ENCODE measurements at places on chromosomes 5 and 9.

- no peak for DNase-seq
Measured at GRCh38 chr5:130151239-130151638, 247.0 kb downstream of the CHSY3 start.

DNA sequence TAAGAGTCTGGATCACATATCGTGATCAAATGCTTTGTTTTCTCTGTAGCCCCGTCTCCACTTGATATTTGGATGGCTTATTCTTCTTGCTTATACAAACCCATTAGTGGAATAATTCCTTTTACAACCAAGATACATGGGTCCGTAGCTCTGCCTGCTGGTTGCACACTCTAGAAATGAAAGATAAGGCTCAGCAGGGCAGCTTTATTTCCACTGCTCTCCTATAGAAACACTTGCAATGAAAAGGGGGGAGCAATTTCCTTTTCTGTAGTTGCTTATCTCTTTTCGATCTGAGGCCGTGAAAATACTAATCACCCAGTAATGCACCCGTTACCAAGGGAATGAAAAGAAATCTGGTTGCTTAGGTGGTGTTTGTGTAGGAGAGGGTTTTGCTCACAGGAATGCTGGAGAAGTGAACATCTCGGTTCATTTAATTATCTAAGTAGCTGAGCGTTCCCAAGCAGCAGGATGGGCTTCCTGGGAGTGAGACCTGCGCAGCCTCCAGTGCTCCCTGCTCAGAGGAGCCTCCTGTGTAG, 131.7 kb downstream of the ADAMTS16 start:
- DNase-seq = no peak

DNA sequence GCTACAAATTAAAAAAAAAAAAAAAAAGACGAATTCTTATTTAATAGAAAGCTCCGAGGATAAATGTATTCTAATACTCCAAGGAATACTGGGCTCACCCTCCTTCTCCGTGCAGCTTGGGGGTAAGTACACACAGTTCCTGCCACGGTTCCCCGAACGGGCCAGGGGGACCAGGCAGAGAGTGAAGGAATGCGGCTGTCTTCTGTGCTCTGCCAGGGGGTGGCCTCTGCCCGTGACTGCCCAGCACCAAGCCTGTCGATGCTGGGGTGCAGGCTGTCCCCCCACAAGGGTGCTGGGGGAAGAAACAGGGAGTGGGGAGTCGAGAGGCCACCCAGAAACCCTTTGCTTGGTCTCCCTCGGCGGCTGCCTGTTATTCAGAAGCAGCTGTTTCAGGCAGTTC, 410.1 kb upstream of the IRX1 start:
- no peak for DNase-seq

- no peak for DNase-seq
Measured at GRCh38 chr9:27157736-27158135, 48.7 kb downstream of the TEK start.

- no peak for DNase-seq
Measured at GRCh38 chr5:42163083-42163482, 238.0 kb downstream of the FBXO4 start.

DNA sequence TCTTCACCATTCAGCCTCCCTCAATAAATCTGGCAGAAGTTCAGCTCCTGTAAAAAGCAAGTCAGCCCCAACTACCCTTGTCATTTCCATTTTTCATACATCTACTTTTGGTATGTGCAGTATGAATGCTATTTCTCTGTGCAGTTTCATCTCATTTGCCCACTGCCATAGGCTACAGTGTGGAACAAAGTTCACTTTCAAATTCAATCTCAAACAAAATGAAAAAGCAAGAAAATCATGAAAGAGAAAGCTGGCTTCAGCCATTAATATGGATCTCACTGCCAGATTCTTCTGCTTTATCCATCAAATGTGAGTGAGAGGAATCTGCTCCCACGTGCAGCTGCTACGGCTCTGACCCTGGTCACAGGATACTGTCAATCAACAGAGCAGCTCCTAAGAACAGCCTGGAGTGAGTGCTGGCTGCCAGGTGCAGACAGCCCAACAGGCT, 494.2 kb downstream of the ZNF608 start:
- no peak for DNase-seq

GRCh38 chr5:27221410-27221809, 183.0 kb upstream of the CDH9 start:
- no peak for DNase-seq

- DNase-seq = no peak
Measured at GRCh38 chr9:129868872-129869486, 33.7 kb downstream of the USP20 start.

GRCh38 chr5:32597041-32597629, 11.8 kb downstream of the SUB1 start:
- no peak for DNase-seq

GRCh38 chr5:135671966-135672365, 93.2 kb upstream of the CXCL14 start:
- no peak for DNase-seq

DNA sequence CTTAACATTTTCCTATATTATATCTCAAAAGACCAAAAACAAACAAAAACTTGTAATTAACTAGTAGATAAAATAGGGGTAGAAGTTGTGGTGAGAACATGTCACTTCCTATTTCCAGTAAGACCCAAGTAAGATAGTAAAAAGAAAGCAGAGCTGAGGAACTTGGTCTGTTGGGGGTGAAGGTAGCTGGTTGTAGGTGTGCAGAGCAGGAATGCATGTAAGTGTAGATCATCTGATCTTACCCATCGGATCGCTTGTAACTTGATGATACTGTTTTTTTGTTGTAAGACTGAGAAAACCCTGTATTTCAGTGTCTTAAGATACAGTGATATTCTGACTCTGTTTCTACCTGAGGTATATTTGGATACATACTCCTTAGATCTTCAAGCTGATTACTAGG, 5.7 kb downstream of the SRP19 start:
- no peak for DNase-seq

- DNase-seq = no peak
Measured at GRCh38 chr9:16367605-16368231, 502.8 kb downstream of the BNC2 start.

GRCh38 chr9:118721923-118722322, 647.3 kb downstream of the BRINP1 start:
- no peak for DNase-seq

DNA sequence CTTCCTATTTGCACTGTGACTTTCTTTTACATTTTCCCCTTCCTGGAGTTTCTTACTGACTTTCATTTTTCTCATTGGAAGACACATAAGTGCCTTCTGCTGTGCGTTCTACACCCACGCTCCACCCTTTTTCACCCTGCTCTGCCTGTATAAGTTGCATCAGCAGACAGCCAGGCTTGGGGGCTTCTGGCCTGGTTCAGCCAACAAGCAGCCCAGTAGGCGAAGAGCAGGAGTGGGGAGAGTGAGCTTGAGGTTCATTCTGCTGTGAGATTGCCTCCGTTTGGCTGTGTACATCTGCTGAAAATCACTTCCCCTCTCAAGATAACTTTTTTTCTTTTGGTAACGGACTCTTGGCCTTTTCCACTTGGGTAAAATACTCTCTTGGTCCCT, 38.4 kb downstream of the RASGRF2 start:
- DNase-seq = no peak

DNA sequence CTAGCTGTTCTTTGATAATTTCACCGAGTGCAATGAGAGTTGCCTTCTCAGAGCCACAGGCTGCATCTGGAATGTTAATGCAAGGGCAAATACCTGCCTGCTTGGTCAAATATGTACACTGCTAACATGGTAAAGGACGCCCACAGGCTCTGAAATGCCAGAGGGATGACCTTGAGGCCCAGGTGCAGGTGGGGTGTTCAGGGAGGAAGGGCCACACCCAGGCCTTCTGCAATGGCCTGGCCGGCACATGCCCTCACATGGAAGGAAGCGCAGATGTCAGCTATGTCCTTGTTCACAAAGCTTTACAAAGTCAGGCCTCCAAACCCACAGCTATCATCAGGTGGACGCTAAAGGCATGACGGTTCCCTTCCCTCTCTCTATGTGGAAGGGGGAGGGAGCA, 48.6 kb downstream of the HRH2 start:
- no peak for DNase-seq

- peak; percentile 47 for DNase-seq
Measured at GRCh38 chr5:82111191-82111590, 139.4 kb downstream of the ATG10 start.

GRCh38 chr9:98850851-98851729, 43.6 kb downstream of the GALNT12 start:
- no peak for DNase-seq

GRCh38 chr5:386432-387341, 56.3 kb upstream of the EXOC3 start:
- DNase-seq = no peak

DNA sequence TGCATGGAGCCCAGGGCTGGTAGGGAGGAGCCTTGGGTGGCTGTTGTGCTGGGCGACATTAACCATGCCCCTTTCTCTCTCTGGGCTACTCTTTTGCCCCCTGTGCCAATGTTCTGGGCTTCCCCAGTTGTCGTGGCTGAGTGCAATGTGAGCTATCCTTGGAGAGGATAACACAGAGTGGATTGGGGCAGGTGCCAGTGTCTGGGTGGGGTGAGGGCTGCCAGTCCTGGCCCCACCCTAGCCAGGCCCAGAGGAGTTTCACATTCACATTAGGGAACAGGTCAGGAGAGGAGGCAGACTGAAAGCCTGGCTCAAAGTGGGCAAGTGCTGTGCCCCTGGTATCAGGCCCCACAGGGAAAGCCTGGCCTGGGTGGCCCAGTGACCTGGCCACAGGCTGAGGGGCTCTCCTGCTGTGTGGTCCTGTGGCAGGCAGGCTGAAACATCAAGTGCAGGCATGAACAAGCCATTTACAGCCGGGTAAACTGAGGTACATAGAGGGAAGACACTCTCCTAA, 7.5 kb upstream of the NDST1 start:
- no peak for DNase-seq

- no peak for DNase-seq
Measured at GRCh38 chr9:74573640-74574191, 76.6 kb downstream of the RORB start.

GRCh38 chr9:4077499-4078102, 222.3 kb downstream of the GLIS3 start:
- DNase-seq = no peak

DNA sequence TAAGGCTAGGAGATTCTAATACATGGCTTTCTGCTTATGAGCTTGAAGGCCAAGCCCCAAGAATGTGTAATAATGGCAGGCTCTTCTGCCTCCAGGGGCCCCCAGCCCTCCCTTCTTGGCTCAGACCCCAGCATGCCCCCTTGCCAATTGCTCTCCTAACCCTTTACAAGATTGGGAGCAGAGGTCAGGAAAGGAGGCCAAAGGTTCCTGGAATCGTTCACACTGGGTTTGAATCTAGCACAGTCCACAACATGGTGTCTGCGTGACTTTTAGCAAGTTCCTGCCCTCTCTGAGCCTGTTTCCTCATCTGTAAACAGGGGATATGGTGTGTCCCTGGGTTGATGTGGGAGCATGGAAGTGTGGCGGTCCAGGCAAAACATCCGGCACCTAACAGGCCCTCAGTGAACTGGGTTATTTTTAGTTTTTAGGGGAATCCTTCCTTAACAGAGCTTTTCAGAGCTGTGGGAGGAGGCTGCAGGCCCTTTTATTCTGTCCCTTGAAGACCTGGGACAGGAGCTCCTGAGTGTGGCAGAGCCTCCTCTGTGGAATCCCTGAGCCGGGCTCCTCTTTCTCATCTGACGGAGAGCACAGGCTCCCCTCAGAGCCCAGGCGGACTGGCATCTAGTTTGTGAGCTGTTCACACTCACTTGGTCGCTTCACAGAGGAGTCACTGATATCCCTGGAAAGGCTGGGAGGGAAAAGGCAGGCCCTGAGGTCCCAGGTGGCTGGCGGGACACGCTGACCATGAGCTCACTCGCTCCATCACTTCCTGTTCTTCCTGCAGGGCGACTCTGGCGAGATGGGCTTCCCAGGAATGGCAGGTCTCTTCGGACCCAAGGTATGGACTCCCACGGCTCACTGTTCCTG, 23.4 kb upstream of the ORM1 start:
- no peak for DNase-seq

- no peak for DNase-seq
Measured at GRCh38 chr9:35322075-35322885, 160.5 kb downstream of the UNC13B start.

DNA sequence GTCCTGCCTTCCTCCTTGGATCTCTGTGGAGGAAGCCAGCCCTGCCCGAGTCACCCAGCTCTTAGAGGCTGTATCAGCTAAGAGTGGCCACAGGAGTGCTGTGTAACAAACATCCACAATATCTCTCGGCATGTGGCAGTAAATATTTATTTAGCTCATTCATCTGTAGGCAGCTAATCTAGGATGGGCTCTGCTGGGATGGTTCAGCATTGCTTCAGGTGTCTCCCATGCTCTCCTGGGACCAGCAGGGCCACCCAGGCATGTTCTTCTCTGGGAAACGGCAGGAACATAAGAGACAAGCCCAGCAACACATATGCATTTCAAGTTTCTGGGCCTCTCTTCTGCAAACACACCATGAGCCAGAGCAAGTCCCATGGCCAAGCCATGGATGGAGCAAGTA, 56.1 kb downstream of the HRH2 start:
- DNase-seq = no peak

GRCh38 chr5:59597690-59598546, 295.6 kb downstream of the PDE4D start:
- no peak for DNase-seq

- no peak for DNase-seq
Measured at GRCh38 chr9:12351293-12352044, 341.7 kb upstream of the TYRP1 start.

GRCh38 chr9:120893611-120894307, 16.8 kb upstream of the PHF19 start:
- no peak for DNase-seq

DNA sequence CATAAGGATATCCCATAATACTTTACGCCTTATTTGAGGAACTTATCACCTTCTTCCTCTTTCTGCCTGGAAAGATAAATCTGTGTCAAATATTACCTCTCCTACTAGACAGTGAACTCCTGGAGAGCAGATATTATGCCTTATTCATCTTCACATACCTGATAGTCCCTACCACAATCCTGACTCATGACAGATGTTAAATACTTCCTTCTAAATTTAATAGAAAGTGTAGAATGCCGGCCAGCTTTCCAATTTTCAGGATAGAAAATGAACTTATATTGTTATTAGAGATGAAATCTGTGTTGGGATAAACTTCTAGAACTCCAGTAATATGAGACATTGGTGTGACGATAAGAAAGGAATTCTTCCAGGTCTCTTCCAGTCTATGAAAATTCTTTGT, 89.0 kb downstream of the GCNT4 start:
- DNase-seq = no peak

DNA sequence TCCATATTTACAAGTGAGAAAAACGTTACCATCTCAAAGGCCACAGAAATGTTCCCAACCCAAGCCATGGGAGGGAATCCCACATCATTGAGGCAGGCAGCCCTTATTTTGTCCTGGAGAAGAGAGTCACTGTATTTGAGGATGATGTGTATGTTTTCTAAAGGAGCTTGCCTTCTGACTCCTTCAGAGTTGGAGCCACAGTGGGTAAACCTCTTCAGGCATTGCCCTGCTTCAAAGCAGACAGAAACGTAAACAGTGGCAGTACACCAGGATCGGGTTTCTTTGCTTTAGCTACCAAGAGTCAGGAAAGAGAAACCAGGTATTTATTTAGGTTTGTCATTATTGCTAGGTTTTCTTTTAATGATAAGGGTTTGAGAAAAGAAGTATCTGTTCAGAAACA, 45.7 kb downstream of the MUSK start:
- DNase-seq = no peak

- no peak for DNase-seq
Measured at GRCh38 chr5:2179861-2180260, 297.1 kb upstream of the IRX4 start.
